ENCODE measurements at places on chromosomes 2 and 18. TPM values are rescaled to one million over a fixed set of nuclear protein-coding genes. Genes with fewer than 3 reads are reported as not detected.

GRCh38 chr2:100142393-100142792 is at the start of gene AFF3:
Gene AFF3, minus strand, starts transcription at chr2:100142590. Its CDS starts 38,136 bp downstream, at chr2:100104454.
- no peaks in the 10 kb centered on the region for H3K4me1 ChIP-seq
- peaks cover 16% of the 10 kb centered on the region for H3K27me3 ChIP-seq
- no peak within 1 kb of the TSS for H3K4me3 ChIP-seq
- no peak within 1 kb of the TSS for H3K27ac ChIP-seq

DNA sequence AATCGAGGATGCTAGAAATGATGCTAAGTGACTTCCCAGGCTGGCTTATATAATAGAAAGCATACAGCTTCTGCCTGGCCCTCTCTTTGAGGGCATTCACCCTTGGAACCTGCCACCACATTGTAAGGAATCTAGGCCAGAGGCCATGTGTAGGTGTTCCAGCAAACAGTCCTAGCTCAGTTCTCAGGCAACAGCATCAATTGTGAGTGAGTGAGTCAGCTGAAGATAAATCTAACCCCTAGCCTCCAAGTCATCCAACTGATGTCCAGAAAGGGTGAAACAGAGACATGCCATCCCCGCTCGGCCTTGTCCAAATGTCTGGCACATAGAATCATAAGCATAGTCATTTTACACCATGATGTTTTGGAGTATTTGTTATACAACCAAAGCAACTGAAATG is 324.3 kb upstream of the KLHL14 start:
- DNase-seq = no peak
- H3K27me3 ChIP-seq = no peaks in the 10 kb centered on the region
- H3K27ac ChIP-seq = no peak overlapping the region
- H3K36me3 ChIP-seq = no peaks in the 10 kb centered on the region
- no peak overlapping the region for H3K4me3 ChIP-seq

- peak overlapping the region; percentile 38 for H3K4me3 ChIP-seq
- H3K36me3 ChIP-seq = no peaks in the 10 kb centered on the region
- H3K4me1 ChIP-seq = peaks cover 12% of the 10 kb centered on the region
- no peaks in the 10 kb centered on the region for H3K27me3 ChIP-seq
- DNase-seq = no peak
- peak overlapping the region; percentile 82 for H3K27ac ChIP-seq
Measured at GRCh38 chr2:69645031-69645431, 1.5 kb upstream of the AAK1 start.

- no peaks in the 10 kb centered on the region for H3K36me3 ChIP-seq
- H3K27me3 ChIP-seq = peaks cover 31% of the 10 kb centered on the region
- no peak overlapping the region for H3K27ac ChIP-seq
- no peak for DNase-seq
Measured at GRCh38 chr2:71801556-71801955, 346.1 kb downstream of the CYP26B1 start.

DNA sequence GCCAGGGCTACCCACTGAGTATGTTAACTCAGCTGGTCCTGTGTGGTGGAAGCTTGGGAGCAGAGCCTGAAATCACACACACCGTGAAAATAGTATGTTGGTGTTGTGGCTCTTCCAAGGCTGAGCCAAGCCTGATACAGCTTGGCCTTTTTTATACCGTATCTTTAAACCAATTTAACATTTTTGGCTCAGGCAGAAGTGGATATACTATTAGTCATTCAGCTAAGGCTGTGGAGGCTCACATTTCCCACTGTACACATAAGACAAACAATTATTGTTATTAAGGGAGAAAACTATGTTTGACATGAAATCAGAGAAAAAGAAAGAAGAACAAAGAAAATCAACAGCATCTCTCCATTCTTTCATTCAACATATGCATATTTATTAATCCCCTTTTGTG is 159.0 kb downstream of the BCL11A start:
- H3K36me3 ChIP-seq = no peaks in the 10 kb centered on the region
- H3K27me3 ChIP-seq = no peaks in the 10 kb centered on the region
- no peaks in the 10 kb centered on the region for H3K4me1 ChIP-seq
- H3K4me3 ChIP-seq = no peak overlapping the region

Gene CFAP221
- total RNA-seq = not detected

DNA sequence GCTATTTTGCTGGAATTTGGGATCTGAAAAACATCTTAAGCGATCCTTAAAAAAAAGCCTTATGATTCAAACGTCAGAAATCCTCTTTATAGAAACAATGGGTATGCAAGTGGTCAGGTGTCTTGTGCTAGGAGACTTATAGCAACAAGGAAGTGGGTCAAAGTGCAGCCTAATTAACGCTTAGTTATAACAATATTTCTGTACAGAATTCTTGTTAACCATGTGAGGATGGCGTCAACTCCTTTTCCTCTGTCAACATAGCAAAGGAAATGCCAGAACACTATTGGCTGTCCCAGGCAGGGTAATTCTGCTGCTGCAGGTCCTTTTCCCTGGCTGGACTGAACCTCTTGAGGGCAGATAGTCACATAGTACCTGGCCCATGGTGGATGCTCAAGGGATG is 189.4 kb downstream of the MSH2 start:
- no peaks in the 10 kb centered on the region for H3K4me1 ChIP-seq
- H3K4me3 ChIP-seq = no peak overlapping the region
- H3K27me3 ChIP-seq = peaks cover 17% of the 10 kb centered on the region
- no peak overlapping the region for H3K27ac ChIP-seq
- DNase-seq = no peak

Gene AP1S3
- 5.8 TPM for total RNA-seq

Gene MEP1B
- not detected for total RNA-seq

- no peak overlapping the region for H3K4me3 ChIP-seq
- DNase-seq = no peak
- H3K27me3 ChIP-seq = peaks cover 22% of the 10 kb centered on the region
- no peaks in the 10 kb centered on the region for H3K4me1 ChIP-seq
- no peaks in the 10 kb centered on the region for H3K36me3 ChIP-seq
Measured at GRCh38 chr2:102424754-102425153, 1.8 kb downstream of the IL18RAP start.

Gene SPHKAP
- not detected for total RNA-seq

DNA sequence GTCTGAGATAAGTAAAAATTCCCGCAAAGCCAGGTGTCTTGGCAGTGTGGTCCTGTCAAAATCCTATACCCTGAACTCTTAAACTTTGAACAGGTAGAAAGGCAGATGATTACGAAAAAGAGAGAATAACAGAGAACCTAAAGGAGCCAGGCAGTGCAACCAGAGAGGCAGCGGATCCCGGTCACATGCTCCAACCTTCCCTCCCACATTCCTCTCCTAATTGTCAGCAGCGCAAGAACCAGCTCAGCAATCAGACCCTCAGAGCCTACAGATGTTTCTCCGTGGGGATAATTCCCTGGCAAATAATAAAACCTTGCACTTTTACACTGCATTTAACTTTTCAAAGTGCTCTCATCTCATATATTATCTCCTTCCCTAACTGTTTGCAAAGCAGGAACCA is 124.8 kb downstream of the EPHA4 start:
- H3K27me3 ChIP-seq = no peaks in the 10 kb centered on the region
- peak; percentile 41 for DNase-seq
- H3K27ac ChIP-seq = no peak overlapping the region
- H3K4me3 ChIP-seq = no peak overlapping the region

- H3K36me3 ChIP-seq = no peaks in the 10 kb centered on the region
- H3K27ac ChIP-seq = no peak overlapping the region
- no peak for DNase-seq
- H3K4me3 ChIP-seq = no peak overlapping the region
Measured at GRCh38 chr2:74702001-74702715, 48.1 kb downstream of the SEMA4F start.

DNA sequence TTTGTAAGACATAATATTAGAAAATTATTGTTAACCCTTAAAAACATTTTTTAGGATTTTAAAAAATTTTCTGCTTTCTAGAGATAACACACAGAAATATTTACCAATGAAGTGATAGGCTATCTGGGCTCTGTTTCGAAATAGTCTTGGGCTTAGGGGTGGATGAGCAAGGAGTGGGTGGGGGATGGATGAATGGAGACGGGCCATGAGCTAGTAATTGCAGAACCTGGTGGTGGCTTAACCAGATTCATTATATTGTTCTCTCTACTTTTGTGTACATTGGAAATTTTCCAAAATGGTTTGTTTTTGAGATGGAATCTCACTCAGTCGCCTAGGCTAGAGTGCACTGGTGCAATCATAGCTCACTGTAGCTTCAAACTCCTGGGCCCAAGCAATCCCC is 89.6 kb downstream of the TCF7L1 start:
- no peak overlapping the region for H3K4me3 ChIP-seq
- no peaks in the 10 kb centered on the region for H3K27me3 ChIP-seq
- no peak overlapping the region for H3K27ac ChIP-seq
- H3K36me3 ChIP-seq = no peaks in the 10 kb centered on the region

Gene MC4R
- 0.28 TPM for total RNA-seq

- no peaks in the 10 kb centered on the region for H3K36me3 ChIP-seq
- no peak overlapping the region for H3K4me3 ChIP-seq
- H3K4me1 ChIP-seq = no peaks in the 10 kb centered on the region
- H3K27ac ChIP-seq = no peak overlapping the region
Measured at GRCh38 chr2:72815655-72816278, 10.1 kb downstream of the EXOC6B start.

Gene ABCG8
- total RNA-seq = not detected

DNA sequence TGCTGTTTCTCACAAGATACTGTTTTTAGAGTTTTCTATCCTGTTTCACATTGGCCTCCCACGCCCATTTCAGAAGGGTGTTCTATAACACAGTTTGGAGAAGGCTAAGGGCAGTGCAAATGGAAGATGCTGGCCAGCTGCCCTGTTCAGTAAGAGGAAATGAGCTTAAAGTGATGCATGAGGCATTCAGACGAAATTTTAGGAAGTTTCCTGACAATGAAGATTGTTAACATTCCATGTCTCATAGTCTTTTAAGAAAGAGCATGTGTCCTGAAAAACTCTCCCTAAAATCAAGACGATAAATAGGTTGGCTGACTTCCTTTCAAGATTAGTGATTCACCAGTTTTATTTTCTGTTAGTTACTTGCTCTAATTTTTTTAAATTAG is 484.2 kb upstream of the NRP2 start:
- peaks cover 3% of the 10 kb centered on the region for H3K36me3 ChIP-seq
- no peaks in the 10 kb centered on the region for H3K4me1 ChIP-seq
- H3K4me3 ChIP-seq = no peak overlapping the region
- DNase-seq = peak; percentile 88
- no peak overlapping the region for H3K27ac ChIP-seq

- no peak overlapping the region for H3K27ac ChIP-seq
- no peaks in the 10 kb centered on the region for H3K4me1 ChIP-seq
Measured at GRCh38 chr2:180359522-180360282, 352.6 kb upstream of the CWC22 start.

DNA sequence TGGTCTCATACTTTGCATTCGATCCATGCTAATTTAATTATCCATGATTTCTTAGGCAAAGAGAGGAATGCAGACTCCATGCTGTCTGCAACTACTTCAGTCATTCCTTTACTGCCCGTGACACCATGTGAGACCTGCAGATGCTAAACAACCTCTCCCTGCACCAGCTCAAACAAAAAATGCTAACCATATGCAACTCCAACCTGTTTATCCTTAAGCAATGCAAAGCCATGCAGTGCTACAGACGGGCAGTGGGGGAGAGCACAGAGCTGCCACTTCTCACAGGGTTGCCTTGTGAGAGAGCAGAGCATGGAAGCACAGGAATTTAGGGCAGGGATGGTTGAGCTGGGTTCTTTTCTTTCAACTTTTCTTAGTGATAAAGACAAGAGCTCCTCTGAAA is 74.9 kb upstream of the KLHL14 start:
- no peak for DNase-seq
- no peak overlapping the region for H3K4me3 ChIP-seq
- H3K4me1 ChIP-seq = no peaks in the 10 kb centered on the region
- no peaks in the 10 kb centered on the region for H3K27me3 ChIP-seq
- H3K36me3 ChIP-seq = no peaks in the 10 kb centered on the region
- H3K27ac ChIP-seq = no peak overlapping the region

Gene QPCT
- 2.2 TPM for total RNA-seq

Gene EFR3B
- 0.90 TPM for total RNA-seq

- no peak overlapping the region for H3K27ac ChIP-seq
- no peaks in the 10 kb centered on the region for H3K36me3 ChIP-seq
- H3K4me1 ChIP-seq = no peaks in the 10 kb centered on the region
- no peak overlapping the region for H3K4me3 ChIP-seq
- no peak for DNase-seq
- no peaks in the 10 kb centered on the region for H3K27me3 ChIP-seq
Measured at GRCh38 chr2:67776276-67776675, 286.5 kb downstream of the C1D start.

Gene VSNL1
- total RNA-seq = 0.28 TPM

DNA sequence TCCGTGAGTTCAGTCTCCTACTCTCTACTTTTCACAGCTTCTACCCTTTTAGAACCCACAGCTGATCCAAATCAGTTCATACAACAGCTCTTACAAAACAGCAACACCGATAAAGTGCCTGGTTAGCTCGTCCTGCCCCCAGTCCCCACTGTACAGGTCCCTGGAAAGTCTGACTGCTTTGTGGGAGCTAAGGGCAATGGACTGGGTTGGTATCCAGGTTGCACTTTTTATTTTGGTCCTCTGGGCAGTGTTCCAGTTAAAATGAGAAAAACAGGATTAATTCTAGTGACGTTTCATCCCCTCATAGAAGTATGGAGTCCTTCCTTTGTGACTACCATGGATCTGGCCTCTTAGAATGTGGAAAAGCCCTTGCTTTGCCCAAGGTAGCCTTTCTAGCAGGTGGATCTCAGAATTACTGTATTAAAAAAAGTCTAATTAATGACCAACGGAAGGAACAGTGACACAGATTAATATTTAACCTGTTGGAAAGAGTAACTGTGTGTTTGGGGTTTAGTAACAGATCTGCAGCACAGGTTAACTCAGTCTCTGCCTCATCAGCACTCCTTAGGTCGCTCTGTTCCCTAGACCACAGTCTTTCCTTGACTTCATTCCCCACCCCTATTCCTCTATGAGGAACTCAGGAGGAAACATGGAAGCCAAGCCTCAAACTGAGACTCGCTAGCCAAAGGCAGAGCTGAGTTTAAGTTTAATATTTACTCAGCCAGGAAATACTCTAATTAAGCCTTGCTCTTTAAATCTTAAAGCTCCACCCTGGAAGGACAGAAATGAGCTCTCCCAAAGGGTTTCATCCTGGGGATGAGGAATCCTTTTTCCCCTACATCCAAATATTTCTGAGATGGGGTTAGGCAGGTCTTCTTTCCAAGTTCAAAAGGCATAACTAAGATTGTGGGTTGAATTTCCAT is 52.8 kb upstream of the ITGA6 start:
- H3K4me1 ChIP-seq = no peaks in the 10 kb centered on the region
- no peak overlapping the region for H3K27ac ChIP-seq
- H3K27me3 ChIP-seq = peaks cover 2% of the 10 kb centered on the region

- no peaks in the 10 kb centered on the region for H3K36me3 ChIP-seq
- no peak overlapping the region for H3K4me3 ChIP-seq
- H3K27me3 ChIP-seq = no peaks in the 10 kb centered on the region
- no peak overlapping the region for H3K27ac ChIP-seq
- peak; percentile 74 for DNase-seq
Measured at GRCh38 chr2:84942964-84943421, 28.0 kb upstream of the KCMF1 start.

DNA sequence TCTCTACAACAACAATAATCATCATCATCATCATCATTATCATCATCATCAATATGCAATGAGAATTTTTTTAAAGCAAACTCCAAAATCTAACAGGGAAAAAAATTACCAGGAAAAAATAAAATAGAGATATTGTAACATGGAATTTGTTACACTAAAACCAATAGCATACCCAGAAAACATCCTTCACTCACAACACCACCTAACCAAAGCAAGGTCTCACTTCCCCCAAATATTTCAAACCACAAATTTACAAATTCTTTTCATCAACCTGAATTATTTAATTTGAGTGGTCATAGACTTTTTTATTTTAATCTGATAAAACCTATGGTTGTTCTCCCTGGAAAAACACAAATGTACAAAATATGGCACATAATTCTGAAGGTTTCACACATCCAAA is 11.2 kb downstream of the ITSN2 start:
- no peaks in the 10 kb centered on the region for H3K36me3 ChIP-seq
- H3K4me3 ChIP-seq = no peak overlapping the region
- no peak overlapping the region for H3K27ac ChIP-seq
- H3K27me3 ChIP-seq = no peaks in the 10 kb centered on the region

Gene M1AP
- not detected for total RNA-seq
